Stimulated activated CD8-positive, alpha-beta memory T cell treated with anti-CD3 and anti-CD28 coated beads, Interleukin-7, amount 100 ng/mL, for 1 hour (primary cell): ENCODE measurements at places on chromosomes 16 and 17.

DNA sequence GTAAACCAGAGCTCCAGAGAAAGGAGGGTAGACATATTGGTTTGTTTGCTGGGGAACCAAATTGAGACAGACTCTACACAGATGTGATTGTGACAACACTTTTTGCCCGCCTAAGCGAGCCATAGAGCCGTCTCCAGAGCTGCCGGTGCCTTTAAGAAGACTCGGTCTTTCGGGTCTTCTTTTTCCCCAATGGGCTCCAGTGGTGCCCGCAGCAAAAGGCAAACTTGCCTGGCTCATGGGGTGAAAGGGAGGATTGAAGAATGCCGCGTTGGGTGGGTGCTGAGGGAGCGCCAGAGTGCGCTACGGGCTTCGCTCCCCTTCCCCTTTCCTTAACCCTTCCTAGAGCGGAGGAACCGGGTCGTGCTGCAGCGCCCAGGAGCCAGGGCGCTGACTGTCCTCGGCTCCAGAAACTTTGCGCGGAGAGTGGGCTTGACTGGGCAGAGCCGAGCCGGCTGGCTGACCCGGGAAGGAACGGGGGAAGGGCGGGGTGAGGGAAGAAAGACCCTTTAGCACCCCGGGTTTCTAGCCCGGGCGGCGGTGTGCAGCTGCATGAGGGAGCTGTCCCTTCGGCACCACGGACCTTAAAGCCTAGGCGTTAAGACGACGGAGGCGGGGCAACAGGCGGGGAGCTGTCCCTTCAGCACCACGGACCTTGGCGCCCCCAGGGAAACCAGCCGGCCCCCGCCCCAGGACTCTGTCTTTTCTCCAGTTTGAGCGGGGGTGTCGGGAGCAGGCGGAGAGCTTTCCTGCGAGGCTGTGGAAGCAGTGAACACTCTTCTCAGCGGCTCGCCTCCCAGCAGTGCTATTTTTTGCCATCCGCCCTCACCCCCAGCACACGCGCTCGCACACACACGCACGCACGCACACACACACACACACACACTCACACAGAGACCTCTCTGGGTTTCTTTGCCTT is at the start of gene CACNG3:
CACNG3 (plus strand) TSS at position 880 of the 916 bp plus-strand sequence. CDS start 420 bp downstream, outside the sequence.
- peak; percentile 13 for DNase-seq

DNA sequence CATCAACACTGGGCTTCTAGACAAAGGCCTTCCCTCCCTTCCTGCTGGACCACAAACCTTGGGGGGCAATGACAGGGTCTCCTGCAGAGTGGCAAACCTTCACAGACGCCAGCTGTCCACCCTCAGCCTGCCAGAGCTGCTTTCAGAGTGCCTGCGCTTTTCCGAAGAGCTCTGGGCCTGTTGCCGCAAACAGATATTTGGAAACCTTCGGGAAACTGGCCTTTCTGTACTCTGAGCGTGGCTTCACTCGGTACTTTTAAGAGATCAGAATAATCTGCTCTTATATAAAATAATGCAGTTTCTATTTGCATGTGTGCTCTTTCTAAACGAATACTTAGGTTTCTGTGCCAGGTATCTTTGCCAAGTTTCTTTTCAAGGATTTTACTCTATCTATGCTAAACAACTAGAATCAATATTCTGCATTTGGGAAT is 152.1 kb upstream of the CHMP6 start:
- DNase-seq: no peak

GRCh38 chr16:27529962-27530361 is 19.8 kb downstream of the GTF3C1 start:
- no peak for DNase-seq

GRCh38 chr16:12157517-12158093 is 181.1 kb downstream of the SNX29 start:
- DNase-seq: no peak

DNA sequence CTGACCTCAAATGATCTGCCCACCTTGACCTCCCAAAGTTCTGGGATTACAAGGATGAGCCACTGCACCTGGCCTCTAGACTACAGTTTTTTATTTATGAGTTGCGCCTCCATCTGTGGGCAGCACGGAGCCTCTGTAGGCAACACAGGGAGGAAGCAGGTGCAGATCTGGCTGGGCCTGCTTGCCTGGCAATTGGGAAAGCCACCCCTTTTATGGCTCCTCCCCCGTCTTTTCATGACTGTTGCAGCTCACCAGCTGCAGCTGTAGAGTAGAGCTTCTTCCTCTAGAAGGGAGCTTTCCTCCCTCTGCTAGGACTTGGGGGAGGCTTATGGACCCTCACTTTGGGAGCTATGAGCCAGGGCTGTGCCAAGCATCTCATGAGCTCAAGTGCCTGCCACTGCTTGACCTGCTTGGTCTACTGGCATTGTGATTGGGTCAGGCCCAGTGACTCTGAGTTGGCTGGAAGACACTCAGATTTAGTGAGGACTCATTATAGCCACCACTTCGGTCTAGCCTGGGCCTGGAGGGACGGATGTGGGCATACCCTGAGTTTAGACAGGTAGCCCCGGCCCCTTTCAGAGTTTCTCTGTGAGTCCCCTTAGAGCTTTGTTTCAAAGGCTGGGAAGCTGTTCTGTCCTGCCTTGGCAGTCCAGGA is 6.9 kb upstream of the SLC7A6 start:
- DNase-seq: no peak

DNA sequence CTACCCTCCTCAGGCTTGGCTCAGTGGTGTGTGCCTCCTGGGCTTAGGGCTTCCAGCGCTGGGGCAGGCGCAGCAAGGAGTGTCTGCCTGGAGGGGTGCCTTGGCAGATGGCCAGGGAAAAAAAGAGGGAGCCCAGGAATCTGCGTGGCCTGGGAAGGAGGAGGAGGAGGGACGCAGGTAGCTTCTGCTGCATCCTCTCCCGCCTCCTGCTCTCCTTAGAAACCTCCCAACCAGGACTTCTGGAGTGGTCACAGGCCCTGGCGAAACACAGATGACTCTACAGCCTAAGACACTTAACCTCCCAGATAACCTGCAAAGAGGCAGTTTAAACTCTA is 7.3 kb upstream of the BCAR1 start:
- no peak for DNase-seq

GRCh38 chr16:16120044-16120381 is 103.3 kb downstream of the ABCC6 start:
- DNase-seq: no peak

- no peak for DNase-seq
Observed at GRCh38 chr16:2008009-2008526, 1.6 kb downstream of the ZNF598 start.

GRCh38 chr16:67719778-67720144 is 645 bp upstream of the GFOD2 start:
- no peak for DNase-seq

- DNase-seq: peak; percentile 34
Observed at GRCh38 chr17:5418858-5419355, 555 bp downstream of the NUP88 start.

- no peak for DNase-seq
Observed at GRCh38 chr16:72848759-72849664, 198.9 kb downstream of the ZFHX3 start.

DNA sequence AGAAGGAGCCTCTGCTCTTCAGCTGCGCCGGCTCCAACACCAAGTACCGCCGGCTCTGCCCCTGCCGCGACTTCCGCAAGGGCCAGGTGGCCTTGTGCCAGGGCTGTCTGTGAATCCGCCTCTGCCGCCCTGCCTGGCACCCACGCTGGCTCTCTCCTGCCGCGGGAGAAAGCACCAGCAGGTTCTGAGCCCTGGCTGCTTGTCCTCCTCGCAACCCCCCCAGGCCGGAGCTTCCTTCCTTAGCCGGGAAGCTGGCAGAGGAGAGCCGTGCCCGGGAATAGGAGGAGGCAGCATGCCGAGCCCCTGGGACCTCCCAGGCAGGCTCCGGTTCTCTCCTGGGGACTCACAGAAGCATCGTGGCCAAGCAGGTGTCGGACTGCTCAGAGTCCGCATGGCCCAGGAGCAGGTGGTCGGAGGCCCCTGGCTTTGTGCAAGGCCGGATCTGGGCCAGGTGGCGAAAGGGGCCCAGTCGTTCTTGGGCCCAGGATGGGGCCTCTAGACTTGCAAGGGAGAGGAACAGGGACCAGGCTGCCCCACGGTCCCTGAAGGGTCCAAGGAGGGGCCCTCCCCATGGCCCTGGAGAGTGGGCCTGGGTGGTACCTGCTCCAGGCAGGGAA is 80.6 kb downstream of the MGAT5B start:
- DNase-seq: no peak
